ENCODE measurements at places on chromosomes 12 and 14.

- DNase-seq = no peak
These were observed 5.8 kb downstream of the LRIG3 start for GRCh38 chr12:58914457-58914856.

GRCh38 chr12:132566516-132567131, 43.8 kb downstream of the LRCOL1 start:
- no peak for DNase-seq

GRCh38 chr12:106980944-106981343, 6.0 kb downstream of the MTERF2 start:
- no peak for DNase-seq

GRCh38 chr12:43325786-43326185, 226.2 kb downstream of the ADAMTS20 start:
- DNase-seq = no peak

DNA sequence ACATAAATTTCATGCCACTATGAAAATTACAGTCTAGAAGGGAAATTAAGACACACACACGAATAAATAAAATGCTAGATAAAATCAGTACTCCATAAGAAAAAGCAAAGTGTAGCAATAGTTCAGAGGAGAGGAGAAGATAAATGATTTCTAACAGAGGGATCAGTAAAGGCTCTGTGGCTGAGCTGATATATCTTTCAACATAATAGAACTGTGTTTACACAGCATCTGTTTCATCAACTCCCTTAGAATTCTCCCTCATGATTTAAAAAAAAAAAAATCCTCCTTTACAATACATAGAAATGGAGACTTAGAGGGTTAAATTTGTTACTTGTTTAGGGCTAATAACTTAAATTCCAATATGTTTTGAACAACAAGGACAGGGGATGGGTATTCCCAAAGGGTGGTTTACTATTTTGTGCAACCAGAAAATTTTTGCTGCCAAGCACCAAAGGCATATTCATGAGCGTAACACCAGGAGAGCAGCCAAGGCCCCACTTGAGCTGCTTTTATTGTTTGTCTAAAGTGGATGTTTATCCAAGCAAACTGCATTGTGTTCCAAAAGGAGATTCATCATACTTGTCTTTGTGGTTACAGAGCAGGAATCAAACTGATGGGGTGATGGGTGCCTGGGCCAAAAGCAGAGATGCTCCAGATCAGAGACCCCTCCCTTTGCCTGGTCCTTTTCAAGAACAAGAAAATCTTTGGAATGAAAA, 162.7 kb downstream of the BMP4 start:
- no peak for DNase-seq

DNA sequence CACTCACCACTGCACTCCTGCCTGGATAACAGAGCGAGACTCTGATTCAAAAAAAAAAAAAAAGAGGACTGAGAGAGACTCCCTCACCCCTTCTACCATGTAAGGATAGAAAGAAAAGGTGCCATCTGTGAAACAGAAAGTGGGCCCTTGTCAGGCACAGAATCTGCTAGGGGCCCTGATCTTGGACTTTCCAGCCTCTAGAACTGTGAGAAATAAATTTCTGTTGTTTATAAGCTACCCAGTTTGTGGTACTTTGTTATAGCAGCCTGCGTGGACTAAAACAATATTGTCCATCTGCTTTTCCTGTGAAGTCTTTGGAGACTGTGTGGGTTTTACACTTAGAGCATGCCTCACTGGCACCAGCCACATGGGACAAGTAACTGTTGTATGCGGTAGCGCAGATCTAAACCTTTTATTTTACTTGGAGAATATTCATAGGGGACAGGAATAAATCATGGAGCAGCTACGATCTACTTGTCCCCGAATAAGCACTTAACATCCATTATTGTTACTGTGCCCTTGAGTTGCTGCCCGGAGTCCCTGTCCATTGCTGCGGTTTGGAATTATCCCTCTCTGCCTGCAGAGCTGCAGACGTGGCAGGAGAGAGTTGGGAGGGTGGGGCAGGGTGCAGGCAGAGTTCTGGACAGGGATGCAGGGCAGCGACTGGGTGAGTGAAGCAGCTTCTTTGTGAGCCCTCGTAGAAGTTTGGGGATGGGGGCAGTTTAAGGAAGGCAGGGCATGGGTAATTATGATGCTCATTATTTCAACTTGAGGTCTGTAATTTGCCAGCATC, 52.4 kb upstream of the STON2 start:
- no peak for DNase-seq

DNA sequence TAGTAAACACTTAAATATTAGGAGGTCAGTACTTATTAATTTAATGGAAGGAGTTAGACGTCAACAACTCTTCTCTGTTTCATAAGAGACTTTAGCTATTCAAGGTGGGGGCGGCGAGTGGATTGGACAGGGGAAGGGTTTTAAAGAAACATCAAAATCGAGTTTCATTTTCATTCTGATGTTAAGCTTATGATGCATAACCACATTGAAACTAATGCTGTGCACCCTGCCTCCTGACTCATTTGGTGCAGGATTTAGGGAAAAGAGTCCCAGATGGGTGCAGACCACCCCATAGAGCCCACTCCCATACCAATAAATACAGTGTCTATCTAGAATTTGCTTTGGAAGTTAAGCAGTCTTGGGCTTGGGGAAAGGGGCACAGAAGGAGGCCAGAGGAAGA, 7.4 kb downstream of the ZBTB39 start:
- no peak for DNase-seq

GRCh38 chr12:19548834-19549233, 109.5 kb downstream of the AEBP2 start:
- DNase-seq = no peak

GRCh38 chr12:55745361-55746173, 2.6 kb downstream of the GDF11 start:
- no peak for DNase-seq

GRCh38 chr12:107242189-107242588, 148.8 kb upstream of the CRY1 start:
- no peak for DNase-seq

DNA sequence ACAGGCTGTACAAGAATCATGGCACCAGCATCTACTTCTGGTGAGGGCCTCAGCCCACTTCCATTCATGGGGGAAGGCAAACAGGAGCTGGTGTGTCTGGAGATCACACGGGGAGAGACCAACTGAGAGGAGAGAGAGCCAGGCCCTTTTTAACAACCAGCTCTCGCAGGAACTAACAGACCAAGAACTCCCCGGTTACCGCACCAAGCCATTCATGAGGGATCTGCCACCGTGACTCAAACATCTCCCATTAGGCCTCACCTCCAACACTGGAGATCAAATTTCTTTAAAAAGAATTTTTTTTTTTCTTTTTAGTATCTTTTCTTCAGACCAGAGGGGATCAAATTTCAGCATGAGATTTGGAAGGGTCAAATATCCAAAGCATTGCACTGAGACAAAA, 16.7 kb upstream of the AQP2 start:
- DNase-seq = no peak

- no peak for DNase-seq
These were observed 454.8 kb downstream of the AEBP2 start for GRCh38 chr12:19894050-19894449.

- no peak for DNase-seq
These were observed 171.5 kb downstream of the ASCL1 start for GRCh38 chr12:103128862-103129501.

GRCh38 chr12:94648578-94648977, 1.8 kb downstream of the TMCC3 start:
- no peak for DNase-seq

DNA sequence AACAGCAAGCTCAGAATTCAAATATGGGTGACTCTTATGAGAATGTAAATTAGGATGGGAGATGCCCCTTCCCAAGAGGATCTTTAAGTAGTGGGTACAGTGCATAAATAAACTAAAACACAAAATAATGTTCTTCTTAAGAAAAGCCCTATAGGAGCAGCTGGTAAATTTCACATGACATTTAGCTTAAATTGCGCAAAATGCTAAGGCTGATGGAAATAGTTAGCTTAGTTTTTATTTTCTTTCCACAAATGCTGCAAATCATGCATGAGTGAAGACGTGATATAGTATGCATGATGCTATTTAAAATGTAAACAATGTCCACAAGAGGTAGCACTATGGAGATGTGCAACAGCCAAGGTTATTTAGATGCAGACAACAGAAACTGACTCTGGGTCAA, 328.1 kb downstream of the ATP23 start:
- no peak for DNase-seq

DNA sequence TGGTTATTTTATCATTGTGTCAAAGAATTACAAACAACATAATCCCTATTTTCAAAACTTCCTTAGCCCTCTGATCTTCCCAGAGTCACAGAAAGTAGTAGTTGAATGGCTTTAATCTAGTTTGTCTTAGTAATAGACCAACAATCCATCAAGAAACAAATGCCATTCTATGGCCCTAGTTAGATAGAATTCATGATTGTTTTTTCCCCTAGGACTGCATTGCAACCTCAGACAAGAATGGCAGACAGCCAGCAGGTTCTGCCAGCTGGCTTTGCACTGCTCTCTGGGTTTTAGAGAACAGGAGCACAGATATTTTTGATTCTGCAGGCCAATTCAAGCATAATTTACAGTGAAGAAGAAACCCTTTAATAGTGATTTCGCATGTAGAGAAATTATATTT, 33.8 kb downstream of the SYT1 start:
- DNase-seq = no peak

DNA sequence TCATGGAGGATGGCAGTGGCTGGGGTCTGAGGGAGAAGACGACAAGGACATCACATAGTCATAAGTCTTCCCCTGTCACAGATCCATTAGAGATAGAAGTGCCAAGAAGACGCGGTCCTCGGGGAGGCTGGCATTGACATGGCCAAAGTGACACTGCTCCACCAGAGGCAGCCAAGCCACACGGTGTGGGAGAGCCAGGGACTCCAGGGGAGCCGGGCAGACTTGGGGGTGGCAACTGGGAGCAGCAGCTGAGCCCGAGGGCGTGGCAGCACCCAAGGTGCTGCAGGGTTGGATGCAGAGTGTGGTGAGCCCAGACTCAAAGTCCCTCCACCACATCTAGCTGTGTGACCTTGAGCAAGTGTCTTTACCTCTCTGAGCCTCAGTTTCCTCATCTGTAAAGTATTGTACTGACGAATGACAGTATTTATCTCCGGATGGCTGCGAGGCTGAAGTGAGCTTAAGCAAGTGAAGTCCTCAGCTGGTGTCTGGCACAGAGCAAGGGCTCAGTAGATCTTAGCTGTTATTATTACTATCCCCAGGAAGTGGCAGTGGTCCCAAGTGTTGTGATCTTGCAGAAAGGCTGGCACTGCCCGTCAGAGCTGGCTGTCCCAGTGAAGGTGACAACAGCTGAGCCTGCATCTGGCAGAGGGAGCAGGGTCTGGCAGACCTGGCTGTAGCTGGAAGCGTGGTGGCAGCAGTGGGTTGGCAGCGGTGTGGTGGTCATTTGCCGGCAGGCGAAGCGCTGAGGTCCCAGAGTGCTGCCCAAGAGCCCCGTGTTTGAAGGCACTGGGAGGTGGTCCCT, 54.9 kb downstream of the ZNF664 start:
- no peak for DNase-seq

GRCh38 chr12:12156116-12156515, 85.4 kb downstream of the BCL2L14 start:
- no peak for DNase-seq

DNA sequence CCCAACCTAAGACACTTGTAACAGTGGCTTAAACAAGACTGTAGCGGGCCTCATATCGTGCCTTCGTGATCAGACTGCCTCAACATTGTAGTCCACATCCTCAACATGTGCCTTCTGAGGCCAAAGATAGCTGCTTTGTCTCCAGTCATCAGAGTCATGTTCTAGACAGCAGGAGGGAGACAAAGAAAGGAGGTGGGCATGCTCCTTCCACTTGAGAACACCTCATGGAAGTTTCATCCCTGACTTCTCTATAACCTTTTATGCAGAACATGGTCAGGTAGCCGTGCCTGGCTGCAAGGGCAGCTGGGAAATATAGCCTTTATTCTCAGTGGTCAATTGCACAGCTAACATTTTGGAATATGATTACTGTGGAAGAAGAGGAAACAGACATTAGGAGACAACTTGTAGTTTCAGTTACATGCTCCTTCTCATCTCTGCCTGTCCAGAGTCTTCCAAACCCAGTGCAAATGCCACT, 25.3 kb upstream of the DHRS2 start:
- DNase-seq = no peak

DNA sequence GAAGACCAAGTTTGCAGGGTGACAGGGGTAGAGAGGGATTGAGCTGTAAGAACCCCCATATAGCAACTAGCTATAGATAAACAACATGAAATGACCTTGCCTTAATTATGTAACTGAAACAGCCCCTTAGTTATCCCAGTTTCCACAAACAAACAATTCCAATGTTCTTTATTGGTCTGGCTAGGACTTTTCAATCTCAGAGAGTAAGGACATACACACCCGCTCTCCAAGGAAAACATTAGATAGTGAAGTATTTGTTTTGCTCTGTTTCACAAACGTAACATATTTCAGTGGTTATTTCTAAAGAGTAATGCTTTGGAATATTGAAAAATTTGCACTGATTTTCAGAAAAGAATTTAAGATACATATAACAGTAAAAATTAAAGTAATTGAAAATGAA, 51.6 kb upstream of the GTF2A1 start:
- no peak for DNase-seq

- DNase-seq = no peak
These were observed 26.4 kb upstream of the NUDT14 start for GRCh38 chr14:105207460-105207901.

GRCh38 chr14:103361867-103362266, 23.3 kb upstream of the MARK3 start:
- DNase-seq = no peak

GRCh38 chr14:102729268-102729667, 48.0 kb upstream of the TRAF3 start:
- DNase-seq = no peak

GRCh38 chr12:110233212-110233903, 47.7 kb upstream of the ATP2A2 start:
- DNase-seq = no peak

- no peak for DNase-seq
These were observed 123.2 kb downstream of the PELI2 start for GRCh38 chr14:56241461-56241860.

DNA sequence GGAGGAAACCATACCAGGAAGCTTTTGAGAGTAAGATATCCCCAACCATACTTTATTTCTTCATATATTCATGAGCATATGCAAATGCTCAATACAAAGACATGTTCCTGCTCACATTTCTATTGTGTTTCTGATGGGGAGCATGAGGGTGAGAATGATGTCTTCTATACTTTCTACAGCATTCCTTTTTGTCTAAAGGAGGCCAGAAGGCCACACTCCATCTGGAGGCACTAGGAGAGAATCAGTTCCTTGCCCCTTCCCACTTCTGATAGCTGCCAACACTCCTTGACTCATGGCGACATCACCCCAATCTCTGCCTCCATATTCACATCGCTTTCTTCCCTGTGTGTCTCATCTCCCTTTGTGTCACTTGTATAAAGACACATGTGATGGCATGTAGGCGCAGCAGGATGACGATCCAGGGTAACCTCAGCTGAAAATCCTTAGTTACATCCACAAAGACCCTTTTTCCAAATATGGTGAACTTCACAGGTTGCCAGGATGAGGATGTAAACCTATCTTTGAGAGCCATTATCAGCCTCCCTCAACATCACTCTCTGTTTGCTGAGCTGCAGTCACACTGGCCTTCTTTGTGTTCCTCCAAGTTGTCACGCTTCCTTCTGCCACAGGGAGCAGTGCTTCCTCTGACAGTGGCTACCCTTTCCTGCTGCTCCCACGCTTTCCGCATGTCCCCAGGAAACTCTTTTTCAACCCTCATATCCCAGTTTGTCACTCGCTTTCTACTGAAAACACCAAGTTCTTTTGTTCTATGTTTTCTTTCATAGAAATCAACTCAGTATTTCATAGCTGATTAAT, 96.9 kb downstream of the STXBP6 start:
- no peak for DNase-seq

Measured in CD4-positive, alpha-beta T cell treated with Interferon alpha-2 for 1 hour (primary cell).